ENCODE measurements at places on chromosomes 4 and X. TPM values are rescaled to one million over a fixed set of nuclear protein-coding genes. Genes with fewer than 3 reads are reported as not detected.

The SH3D19 gene
- 0.10 TPM for polyA plus RNA-seq

The HS3ST1 gene
- polyA plus RNA-seq = 5.5 TPM

The UTP3 gene
- polyA plus RNA-seq = 15.9 TPM

The FGF13 gene
- 0.29 TPM for polyA plus RNA-seq

The AWAT2 gene
- polyA plus RNA-seq = not detected

The DUX4 gene
- polyA plus RNA-seq = not detected

The UGT2B11 gene
- polyA plus RNA-seq = not detected

The SLC4A4 gene
- polyA plus RNA-seq = not detected
